ENCODE measurements at places on chromosomes 12 and 14.

DNA sequence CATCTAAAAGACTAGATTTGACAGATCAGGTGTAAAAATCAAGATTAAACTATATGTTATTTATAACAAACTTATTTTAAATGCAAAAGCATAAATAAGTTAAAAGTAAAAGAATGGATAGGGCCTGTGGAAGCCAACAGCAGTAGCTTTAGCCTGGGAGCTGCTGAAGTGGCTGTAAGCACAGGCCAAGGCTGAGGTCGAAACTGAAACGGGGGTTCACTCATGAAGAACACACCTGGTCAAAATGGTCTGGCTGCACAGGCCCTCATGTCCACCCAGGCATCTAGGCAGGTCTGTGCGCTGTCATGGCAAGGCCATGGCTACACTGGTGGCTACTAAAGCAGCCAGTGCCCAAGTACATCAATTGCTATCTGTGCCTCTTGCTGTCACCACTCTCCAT is 23.1 kb downstream of the CATSPERB start:
- no peak for DNase-seq

GRCh38 chr12:74847169-74847568 is 309.5 kb downstream of the ATXN7L3B start:
- no peak for DNase-seq

DNA sequence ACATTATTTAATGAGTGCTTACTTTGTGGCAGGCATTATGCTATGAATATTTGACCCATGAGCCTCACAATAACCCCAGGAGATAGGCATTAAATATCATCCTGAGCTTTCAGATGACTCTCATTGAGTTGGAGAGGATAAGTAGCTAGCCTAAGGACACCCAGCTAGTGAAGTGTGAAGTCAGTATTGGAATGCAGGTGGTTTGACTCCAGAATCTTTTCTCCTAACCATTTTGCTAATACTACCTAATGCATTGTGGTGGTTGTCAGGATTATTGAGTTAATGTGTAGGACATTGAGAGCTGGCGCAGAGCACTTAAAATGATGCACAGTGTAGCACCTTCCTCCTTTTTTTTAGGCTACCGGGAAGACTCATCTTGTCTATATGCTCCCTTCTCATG is 3.8 kb upstream of the CDKL1 start:
- DNase-seq: no peak

- DNase-seq: no peak
These were observed 219.2 kb upstream of the SSTR1 start for GRCh38 chr14:37988472-37988871.

- no peak for DNase-seq
These were observed 8.9 kb upstream of the BCL11B start for GRCh38 chr14:99280852-99281251.

- no peak for DNase-seq
These were observed at the start of gene CCDC197 for GRCh38 chr14:93997082-93997481. CCDC197 (plus strand) TSS chr14:93997301; CDS start chr14:93998132, 831 bp downstream.

- DNase-seq: no peak
These were observed 101.3 kb upstream of the E2F7 start for GRCh38 chr12:77166696-77167095.

- no peak for DNase-seq
These were observed 42.1 kb downstream of the TMTC1 start for GRCh38 chr12:29741342-29742241.

DNA sequence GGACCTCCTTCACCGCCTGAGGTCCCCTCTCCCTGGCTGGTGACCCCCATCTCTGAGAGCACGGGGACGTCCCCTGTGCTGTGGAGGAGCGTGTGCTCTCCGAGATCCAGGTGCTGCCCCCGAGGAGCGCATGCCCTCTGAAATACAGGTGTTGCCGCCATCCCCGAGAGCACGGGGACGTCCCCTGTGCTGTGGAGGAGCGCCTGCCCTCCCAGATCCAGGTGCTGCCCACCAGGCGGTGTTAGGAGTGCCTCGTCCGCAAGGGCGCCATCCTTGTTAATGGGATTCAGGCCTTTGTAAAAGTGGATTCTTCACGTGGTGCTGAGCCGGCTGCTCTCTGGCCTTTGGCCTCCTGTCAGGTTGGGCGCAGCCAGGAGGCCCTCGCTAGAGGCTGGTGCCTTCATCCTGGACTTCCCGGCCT is 10.1 kb downstream of the NOC4L start:
- peak; percentile 77 for DNase-seq

- peak; percentile 39 for DNase-seq
These were observed at the start of gene CCDC63 for GRCh38 chr12:110846615-110847566. CCDC63 (plus strand) TSS chr12:110846987; CDS start chr12:110852955, 5,968 bp downstream.

DNA sequence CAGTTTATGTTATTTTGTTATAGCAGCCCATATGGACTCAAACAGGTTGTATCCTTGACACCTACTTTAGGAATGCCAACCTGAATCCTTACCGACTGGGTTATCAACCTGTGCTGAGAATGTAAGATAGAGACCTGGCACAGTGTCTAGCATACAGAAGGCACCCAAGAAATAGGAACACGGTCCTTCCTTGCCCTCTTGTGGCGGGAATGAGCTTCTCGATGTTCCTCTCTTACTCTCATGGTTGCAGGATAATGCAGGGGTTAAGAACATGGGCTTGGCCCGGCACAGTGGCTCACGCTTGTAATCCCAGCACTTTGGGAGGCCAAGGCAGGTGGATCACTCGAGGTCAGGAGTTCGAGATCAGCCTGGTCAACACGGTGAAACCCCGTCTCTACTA is 6.5 kb downstream of the C12orf43 start:
- DNase-seq: no peak

Measured in NCI-H345 (cell line).